ENCODE measurements at places on chromosomes 1 and 21. TPM values are rescaled to one million over a fixed set of nuclear protein-coding genes. Genes with fewer than 3 reads are reported as not detected.

The C1orf185 gene
- total RNA-seq, result not detected

The NAV1 gene
- total RNA-seq, result 27.5 TPM

The SEC16B gene
- total RNA-seq, result 8.6 TPM

DNA sequence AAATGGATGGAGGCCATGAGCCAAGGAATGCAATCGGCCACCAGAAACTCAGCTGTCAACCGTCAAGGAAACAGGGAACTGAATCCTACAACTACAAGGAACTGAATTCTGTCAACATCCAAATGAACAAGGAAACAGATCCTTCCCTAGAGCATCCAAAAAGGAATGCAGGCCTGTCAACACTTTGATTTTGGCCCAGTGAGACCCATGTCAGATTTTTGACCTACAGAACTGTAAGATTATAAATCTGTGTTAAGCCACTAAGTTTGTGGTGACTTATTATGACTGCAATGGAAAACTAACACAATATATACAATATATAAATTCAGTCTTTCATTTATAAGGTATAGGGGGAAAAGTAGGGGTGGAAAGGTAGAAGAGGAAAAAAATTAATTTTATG is 55.3 kb downstream of the SHCBP1L start:
- DNase-seq, result no peak

- no peak for DNase-seq
Measured at GRCh38 chr1:163063610-163064009, 5.6 kb upstream of the RGS4 start.

The KIF21B gene
- 1.5 TPM for total RNA-seq

DNA sequence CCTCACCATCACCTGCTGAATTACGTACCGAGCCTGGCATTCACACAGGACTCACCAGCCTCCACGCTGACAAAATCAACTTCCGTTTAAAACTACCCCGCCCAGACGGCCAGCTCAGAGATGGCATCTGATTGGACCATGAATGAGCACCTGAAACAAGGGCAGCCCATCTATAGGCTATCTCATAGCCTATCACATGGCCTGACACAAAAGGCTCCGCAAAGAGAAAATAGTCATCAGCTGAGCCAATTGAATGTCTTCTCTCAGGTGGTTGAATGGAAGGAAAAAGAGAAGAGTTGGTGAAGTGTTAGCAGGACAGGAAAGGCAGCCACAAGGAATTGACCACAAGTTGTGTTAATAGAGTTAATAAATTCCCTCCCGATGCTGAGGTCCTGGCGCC is 50.6 kb upstream of the ZC3H12A start:
- DNase-seq, result no peak

DNA sequence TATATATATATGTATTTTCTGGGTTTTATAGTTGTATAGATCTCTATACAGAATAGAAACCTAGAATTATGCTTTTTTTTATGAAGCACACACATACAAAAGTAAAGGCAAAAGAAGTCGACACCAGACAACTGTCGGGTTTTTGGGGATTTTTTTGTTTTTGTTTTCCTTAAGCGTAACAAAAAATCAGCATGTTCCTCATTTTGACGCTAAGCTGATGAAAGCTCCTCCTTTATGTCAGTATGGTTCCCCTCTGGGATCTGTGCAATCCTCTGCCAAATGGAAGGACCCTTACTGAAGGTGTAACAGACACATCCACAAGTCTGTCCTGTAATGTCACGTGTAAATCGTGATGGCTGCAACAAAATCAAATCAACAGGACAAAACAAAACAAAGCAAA is 226.2 kb downstream of the RHOU start:
- DNase-seq, result no peak

- no peak for DNase-seq
Measured at GRCh38 chr1:161051219-161051618, 5.4 kb upstream of the USF1 start.

The SH2D1B gene
- total RNA-seq, result 0.37 TPM

DNA sequence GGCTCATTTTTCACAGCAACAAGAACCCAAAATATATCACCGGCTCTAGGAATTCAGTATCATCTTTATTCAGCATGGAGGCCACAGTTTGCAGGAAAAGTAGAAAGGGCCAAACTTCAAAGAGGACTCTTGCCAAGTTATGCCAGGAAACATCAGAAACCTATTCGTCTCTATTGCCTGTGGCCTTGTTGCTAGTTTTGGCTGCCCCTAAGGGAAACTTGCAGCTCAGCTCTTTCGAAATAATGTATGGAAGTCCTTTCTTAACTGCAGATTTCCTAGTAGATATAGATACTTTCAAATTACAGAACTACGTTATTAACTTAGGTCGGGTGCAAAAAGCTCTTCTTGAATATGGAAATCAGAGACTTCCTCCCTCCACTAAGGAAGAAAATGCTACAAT is 4.2 kb upstream of the NENF start:
- DNase-seq, result no peak

DNA sequence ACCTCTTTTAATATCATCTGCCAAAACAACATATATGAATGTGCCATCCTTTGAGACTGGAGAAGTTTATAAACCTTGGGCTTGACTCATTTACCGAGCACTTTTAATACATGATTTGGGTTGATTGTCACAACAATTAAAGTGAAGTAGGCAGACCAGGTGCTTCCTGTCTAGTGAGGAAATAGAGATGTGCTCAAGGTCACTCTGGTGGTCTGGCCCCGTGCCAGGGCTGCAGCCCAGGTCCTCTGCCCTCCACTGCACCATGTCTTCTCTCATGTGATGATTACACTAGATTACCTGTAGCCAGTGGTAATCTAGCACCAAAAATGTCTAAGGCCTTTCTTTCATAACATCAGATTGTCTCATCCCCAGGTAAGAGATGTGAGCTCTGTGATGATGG is 61.8 kb upstream of the LAMC2 start:
- no peak for DNase-seq

DNA sequence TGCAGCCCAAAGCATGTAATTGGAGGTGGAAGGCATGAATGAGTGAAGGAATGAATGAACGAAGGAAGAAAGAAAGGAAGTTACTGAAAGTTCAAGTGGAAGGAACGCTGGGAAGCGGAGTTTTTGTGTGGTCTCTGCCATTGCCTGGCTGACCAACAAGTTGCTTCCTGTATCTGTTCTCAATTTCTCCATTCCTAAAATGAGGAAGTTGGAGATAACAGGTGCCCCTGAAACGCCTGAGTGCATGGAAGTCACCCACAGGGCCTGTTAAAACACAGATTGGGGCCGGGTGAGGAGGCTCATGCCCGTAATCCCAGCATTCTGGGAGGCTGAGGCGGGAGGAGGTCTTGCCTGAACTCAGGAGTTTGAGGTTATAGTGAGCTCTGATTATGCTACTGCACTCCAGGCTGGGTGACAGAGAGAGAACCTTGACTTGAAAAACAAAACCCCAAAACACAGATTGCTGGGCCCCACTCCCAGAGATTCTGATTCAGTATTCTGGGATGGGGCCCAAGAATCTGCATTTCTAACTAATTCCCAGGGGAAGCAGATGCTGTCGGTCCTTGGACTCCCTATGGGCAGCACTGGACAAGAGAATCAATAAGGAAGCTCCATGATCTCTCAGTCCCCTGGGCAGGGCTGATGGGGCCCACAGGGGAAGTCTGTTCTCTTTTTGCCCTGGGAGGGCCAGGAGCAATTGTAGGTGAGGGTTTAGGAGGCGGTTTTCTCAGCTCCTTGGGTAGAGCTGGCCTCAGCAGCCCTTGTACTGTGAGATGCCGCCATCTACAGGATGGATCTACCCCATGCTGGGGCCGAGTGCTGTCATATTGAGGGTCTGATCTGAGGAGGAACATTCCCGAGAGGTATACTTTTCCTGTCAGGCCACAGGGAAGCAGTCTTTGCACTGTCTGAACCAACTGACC is 3.3 kb upstream of the CNR2 start:
- peak; percentile 59 for DNase-seq

DNA sequence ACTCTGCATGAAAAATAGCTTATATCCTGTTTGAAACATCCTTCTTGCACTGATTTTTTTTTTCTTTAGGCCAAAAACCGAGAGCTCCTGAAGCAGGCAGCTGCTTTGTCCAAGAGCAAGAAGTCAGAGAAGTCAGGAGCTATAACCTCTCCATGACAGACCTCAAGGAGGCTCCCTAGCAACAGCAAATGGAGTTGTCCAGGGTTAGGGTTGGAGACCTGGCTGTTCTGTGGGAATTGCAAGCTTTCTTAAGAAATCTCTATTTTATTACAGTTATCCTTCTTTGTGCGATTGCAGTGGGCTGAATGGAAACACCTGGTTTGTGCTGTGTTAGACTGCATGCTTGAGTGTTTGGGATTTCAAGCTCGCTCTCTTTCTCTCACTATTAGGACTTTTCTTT is 12.6 kb upstream of the STX12 start:
- DNase-seq, result no peak

The NHLH2 gene
- total RNA-seq, result not detected

- no peak for DNase-seq
Measured at GRCh38 chr1:79638382-79638781, 631.9 kb upstream of the ADGRL4 start.

The SH2D2A gene
- total RNA-seq, result not detected

DNA sequence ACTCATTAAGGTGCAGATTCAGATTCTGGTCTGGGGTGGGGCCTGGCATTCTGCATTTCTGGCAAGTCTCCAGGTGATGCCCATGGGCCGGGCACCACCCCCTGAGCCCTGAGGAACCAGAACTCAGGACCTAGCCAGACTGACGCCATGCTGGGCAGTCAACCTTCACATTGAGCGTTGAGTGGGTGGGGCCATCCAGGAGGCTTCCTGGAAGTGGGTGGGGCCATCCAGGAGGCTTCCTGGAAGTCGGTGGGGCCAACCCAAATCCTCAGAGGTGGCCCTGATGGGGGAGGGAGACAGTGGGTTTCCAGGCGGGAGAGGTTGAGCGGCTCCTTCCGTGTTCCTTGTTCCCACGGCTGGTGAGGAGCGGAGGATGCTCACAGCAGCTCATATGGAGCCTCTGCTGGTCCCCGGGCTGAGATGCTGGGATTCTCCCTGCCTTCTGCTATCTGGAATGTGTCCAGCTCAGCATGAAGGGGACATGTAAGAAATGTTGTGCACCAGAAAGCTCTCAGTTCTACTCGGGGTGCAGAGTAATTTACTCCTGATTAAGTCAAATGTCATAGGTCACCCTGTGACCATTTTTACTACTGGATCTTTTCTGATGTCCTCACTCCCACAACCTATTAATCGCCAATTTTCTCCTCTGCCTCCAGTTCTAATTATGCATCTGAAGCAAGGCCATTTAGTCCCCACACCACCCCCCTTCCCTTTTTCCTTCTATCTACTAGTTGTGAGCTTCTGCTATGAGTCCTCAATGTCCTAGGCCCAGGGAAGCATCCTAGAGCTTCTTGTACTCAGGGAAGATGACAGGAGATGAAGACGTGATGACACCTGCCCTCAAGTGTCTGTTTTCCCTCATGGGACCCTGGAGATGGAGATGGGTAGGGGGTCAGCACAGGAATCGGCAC is 435.4 kb downstream of the PTPRU start:
- no peak for DNase-seq

DNA sequence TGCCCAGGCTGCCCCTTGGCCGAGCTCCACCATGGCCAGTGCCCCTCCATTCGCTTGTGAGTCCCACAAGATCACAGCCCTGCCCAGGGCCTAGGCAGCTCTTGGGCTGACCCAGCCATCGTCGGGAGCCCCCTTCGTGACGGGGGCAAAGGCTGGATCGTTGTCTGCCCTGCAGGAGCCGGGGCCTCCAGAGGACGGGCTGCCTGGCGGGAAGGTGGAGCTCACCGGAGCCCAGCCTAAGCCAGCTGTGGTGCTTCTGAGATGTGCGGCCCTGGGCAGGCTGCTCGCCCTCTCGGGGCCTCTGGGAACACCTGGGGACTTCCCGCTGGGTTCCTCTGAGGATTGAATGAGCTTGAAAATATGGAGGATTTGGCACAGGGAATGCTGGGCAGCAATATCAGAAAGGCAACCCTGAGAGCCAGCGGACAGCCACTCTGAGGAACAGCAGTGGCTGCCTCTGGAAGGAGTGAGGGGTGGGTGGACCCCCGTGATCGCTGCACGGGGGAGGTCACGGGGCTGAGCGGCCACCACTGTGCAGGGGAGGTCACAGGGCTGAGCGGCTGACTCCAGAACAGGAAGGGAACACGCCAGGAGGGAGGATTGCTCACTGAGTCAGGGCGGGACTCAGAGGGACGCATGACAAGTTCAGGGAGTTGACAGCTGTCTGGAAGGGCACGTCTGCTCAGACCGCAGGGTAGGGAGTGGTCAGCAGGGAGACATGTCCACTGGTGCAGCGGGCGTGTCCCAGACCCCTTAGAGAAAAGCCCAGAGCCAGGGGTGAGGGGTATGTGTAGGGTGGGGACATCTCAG is 19.3 kb downstream of the TP73 start:
- DNase-seq, result no peak

GRCh38 chr1:112803906-112804762 is 89.0 kb upstream of the PPM1J start:
- no peak for DNase-seq

The DMBX1 gene
- total RNA-seq, result not detected

GRCh38 chr1:110200666-110201065 is 9.4 kb upstream of the KCNC4 start:
- DNase-seq, result no peak

DNA sequence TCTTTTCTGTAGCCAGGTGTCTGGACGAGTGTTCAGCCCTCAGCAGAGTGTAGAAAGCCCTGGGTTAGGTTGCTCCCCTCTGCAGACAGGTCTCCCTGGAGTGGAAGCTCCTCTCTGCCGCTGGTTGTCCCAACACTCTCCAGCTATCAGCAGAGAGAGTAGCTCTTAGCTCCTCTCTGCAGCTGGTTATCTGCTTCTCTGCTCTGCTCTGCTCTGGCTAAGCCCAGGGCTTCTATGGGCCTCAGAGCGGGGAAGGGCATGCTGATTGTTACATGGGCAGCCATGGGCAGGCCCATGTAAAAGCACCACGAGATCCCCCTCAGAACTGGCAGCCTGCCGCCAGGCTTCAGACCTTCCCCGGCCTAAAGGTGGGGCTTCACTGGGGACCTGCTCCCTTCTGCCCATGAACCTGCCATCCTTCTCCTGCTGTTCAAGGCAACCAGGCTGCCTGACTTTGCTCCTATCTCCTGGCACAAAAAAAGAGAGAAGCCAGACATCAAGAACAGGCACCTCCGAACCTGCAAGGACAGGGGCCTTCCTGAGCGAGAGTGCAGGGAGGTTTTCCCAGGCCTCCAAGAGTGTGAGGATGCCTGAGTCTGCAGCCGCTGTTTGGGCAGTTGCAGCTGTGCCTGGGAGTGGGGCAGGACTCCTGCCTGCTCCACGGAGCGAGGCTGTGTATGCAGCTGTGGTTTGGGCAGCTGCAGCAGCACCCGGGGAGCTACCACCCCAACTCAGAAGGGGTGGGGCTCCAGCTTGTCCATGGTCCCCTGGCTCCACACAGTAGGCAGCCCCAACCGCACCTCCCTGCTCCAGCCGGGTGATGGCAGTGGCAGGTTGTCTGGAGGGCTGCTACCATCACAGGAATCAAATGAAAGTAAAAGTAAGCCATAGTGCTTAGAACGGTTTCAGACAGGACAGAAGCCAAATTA is 973.7 kb downstream of the LTN1 start:
- no peak for DNase-seq

The PPFIA4 gene
- total RNA-seq, result 6.5 TPM

DNA sequence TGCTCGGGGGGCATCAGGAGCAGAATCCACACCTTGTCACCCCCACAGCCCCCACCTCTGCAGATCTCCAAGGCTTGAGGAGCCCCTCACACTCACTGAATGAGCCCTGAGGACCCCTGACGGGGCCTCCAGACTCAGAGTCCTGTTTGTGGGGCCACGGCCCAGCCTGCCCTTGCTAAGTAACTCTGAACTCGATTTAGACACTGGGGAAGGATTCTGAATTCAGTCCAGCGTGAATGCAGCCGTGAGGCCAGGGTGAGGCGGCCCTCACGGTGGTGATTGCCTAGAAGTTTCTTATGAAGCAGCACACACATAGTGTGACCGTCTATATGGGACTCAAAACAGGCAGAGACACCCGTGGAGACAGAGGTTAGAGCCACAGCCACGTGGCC is 58.9 kb upstream of the ADARB1 start:
- no peak for DNase-seq

The GJA9 gene
- total RNA-seq, result 0.16 TPM

The NHLH1 gene
- not detected for total RNA-seq

Measured in urinary bladder (tissue), 4 donors.